ENCODE measurements at places on chromosomes 4 and X. TPM values are rescaled to one million over a fixed set of nuclear protein-coding genes. Genes with fewer than 3 reads are reported as not detected.

The TBX22 gene
- total RNA-seq, result not detected

The DRP2 gene
- 0.38 TPM for total RNA-seq

The SH3RF1 gene
- 0.34 TPM for total RNA-seq

The RS1 gene
- total RNA-seq, result not detected

The PPEF2 gene
- total RNA-seq, result 0.11 TPM

The MID1 gene
- total RNA-seq, result 1.1 TPM

The RHOH gene
- 121 TPM for total RNA-seq

The MMRN1 gene
- total RNA-seq, result not detected

The AFP gene
- total RNA-seq, result not detected

Measured in activated CD8-positive, alpha-beta T cell treated with anti-CD3 and anti-CD28 coated beads for 36 hours (primary cell).